ENCODE measurements at places on chromosomes 1 and 21.

DNA sequence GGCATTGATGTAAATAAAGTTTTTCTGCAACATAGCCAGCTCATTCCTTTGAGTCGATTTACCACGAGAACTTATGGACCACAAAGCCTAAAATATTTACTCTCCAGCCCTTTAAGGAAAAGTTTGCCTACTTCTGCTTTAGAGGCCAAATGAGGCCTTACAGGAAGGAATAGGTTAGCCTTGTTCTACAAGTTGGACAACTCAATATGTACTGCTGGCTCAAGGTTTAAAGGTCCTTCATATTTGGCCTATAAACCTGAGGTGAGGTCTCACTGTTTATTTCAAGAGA, 144.5 kb upstream of the DNAH14 start:
- DNase-seq = no peak

GRCh38 chr1:40462956-40463590, 12.8 kb downstream of the ZFP69B start:
- DNase-seq = no peak

DNA sequence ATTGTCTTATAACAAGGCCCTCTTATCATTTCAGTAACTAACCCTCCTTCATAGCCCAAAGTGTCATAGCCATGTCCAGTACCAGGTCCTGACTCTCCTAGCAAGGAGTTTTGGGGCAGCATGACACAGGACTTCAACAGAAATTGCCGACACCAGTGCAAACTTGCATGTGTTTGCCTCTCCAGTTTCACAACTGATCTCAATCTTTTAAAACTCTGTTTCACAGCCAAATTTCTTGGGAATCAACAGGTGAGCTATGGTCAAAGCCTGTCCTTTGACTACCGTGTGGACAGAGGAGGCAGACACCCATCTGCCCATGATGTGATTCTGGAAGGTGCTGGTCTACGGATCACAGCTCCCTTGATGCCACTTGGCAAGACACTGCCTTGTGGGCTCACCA, 36.8 kb downstream of the LAMC2 start:
- DNase-seq = no peak

- DNase-seq = no peak
These were observed 336.5 kb downstream of the KCNH1 start for GRCh38 chr1:210797422-210797821.

DNA sequence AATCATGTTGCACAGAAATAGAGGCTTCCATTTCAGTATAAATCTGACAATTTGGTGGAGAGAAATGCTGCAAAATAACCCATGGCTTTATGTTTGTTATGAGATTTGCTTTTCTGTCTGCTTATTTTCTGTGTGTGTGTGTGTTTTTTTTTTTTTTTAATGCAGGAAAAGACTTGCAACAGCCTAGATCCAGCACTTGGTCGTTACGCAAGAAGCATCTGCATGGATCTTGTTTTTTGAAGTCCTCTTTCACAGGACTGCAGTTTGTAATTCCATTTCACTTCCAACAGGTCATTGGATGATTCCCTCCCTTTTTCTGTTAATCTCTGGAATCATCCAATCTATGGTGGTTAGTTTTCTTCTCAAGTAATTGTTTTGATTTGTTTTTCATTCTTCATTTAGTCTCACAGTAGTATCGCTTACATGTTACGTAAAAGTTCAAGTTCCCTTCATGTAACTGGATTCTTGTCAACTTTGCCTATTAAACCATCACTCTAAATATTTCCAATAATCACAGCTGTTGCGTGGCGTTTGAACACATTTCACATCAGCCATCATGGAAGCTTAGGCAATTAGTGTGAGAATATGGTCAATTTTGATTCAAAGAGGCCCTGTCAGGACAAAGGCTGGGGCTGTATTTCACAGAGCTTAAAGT, 312.9 kb downstream of the NFIA start:
- no peak for DNase-seq

- no peak for DNase-seq
These were observed 7.4 kb upstream of the IGFN1 start for GRCh38 chr1:201183209-201183608.

DNA sequence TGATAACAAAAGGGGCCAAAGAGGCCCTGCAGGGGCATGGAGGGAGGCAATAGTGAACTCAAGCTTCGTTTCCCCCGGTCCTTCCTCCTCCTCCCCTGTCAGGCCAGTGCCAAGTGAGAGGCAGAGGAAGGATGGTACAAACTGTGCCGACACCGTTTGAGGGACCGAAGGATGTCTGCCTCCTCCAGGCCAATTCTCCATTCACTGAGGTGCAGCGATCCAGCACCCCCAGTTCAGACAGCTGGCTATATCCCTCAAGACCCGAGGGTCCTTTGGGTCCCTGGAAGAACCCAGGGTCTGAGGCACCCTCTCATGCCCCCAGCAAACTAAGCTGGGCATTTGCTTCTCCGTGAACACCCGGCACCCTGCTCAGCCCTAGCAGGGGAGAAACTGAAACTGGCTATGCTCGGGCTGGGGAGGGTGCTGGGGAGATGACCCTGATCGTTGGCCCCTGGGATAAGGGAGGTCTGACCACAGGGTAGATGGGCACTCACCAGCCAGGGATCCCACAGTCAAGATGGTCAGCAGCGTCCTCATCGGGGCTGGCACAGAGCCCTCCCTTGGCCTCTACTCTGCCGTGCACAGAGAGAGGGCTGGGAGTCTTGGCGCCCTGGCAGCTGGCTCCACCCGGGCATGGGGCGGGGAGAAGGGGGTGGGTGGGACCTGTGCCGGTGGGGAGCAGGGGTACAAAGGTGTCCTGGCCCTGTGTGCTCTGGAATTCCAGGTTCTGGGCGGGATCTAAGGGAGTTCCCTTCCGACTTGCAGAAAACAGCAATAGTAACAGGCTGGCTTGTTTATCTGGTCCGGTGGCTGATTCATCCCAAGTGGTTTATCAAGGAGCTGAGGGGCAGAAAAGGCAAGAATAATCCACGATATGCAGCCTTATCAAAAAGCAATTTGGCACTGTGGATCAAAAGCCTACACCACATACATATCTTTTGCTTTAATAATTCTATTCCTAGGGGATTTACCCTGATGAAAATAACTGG, at the start of gene IL22RA1:
Gene IL22RA1 (minus strand): TSS at position 595 of the 989 bp plus-strand sequence. CDS start 58 bp downstream, at position 537.
- no peak for DNase-seq

- no peak for DNase-seq
These were observed 48.3 kb downstream of the CTTNBP2NL start for GRCh38 chr1:112444269-112444668.
